CD4-positive, alpha-beta T cell treated with Interleukin-12 subunit alpha and Interleukin-12 subunit beta, for 1 hour (primary cell): ENCODE measurements at places on chromosomes 7 and 10.
A peak's percentile ranks its signal among the peaks of the same experiment; 100 is the strongest.

GRCh38 chr10:1662438-1663025 is 74.8 kb downstream of the ADARB2 start:
- DNase-seq: no peak

DNA sequence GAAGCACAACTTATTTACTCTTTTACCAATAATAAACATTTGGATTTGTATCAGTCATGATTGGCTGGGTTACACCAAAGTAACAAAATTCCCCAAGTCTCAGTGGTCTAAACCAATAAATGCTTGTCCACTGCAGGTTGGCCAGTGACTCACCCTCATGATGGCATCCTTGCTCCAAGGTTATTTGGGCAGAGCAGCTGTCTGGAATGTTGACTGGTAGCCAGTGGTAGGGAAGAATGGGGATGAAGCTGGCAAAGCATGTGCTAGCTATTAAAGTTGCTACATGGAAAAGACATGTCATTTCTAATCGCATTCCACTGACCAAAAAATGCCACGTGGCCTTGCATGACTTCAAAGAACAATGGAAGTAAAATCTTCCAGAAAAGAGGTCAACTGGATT is 1168.7 kb upstream of the CELF2 start:
- no peak for DNase-seq

- DNase-seq: no peak
These were observed 3.1 kb downstream of the STX1A start for GRCh38 chr7:73716318-73716890.

- no peak for DNase-seq
These were observed 13.9 kb downstream of the ZNF438 start for GRCh38 chr10:31017534-31018355.

DNA sequence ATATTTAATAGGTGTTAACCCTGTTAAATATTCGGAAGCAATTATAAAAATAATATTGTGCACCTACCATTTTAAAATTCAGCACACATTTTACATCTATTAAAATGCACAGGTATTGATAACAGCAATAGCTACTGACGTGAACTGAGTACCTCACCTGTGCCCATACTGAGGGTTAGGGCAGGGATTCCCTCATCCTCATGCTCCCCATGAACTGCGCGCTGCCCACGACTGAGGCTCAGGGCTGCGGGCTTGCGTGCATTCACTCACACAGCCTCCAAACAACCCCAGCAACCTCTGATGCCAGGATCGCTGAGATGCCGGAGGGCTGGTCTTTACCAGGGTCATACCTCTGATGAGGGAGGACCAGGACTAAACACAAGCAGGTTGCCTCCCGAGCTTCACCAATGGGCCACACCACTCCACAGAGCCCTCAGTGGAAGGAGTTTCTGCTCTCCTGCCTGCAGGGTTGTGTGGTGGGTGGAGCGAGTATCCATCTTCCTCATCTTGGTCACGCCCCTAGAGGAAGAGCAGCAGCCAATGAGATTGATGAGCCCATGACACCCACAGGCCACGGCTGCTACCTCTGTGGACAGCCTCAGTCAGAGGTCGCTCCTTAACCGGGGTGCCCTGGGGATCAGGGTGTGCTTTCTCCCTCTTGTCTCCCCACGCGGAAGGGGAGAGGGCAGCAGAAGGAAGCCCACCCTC is 478.3 kb downstream of the TNS3 start:
- no peak for DNase-seq

DNA sequence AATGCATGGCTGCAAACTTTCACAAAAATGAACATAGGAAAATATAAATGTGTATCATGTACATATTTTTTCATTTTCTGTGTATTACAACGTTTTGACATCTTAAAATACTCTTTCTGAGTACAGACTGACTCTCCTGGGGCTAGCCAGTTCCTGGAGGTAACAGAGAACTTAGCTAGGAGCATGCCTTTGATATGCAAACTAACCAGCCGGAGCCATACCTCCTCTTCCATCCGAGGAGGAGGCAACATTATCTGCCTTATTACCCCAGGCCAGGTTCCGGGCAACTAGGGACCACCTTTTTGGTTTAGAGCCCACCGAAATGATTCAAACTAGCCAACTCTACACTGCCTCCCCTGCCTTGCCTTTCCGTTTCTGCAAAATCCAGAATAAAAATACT is 33.7 kb upstream of the HECW1 start:
- no peak for DNase-seq

DNA sequence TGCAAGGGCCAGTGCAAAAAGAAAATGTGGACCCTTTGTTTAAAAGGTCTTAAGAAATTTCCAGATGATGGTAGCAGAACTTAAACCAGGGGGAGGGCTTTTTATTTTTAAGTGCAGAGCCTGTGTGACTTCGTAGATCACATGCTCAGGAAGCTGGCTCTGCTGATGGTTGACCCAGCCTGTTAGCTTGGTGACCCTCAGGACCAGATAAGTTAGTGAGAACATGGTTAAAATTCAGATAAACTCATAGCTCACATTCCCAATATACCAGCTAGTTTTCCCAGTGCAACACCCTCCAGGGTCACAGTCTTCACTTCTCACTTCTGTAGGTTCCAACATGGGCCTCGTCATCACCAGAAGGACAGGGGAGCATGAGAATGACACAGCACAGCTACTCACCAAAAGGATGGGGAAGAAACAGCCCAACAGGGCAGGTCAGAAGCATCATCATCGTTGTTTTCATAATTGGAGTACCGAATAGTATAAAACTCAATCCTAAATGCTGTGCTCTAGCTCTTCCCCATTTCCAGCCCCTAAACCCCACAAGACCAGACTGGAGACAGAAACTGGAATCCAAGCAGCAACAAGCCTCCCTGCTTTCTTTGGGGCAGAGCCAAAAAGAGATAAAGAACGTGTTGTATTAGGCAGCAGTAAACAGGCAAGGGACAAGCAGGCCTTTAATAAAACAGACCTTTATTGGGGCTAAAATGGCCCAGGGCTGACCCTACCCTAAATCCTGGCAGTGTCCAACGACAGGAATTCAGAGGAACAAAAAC is 102.2 kb upstream of the ANKRD1 start:
- DNase-seq: no peak

GRCh38 chr7:85068799-85069198 is 118.1 kb downstream of the SEMA3D start:
- DNase-seq: no peak

GRCh38 chr7:114309729-114310128 is 104.9 kb upstream of the FOXP2 start:
- DNase-seq: no peak

DNA sequence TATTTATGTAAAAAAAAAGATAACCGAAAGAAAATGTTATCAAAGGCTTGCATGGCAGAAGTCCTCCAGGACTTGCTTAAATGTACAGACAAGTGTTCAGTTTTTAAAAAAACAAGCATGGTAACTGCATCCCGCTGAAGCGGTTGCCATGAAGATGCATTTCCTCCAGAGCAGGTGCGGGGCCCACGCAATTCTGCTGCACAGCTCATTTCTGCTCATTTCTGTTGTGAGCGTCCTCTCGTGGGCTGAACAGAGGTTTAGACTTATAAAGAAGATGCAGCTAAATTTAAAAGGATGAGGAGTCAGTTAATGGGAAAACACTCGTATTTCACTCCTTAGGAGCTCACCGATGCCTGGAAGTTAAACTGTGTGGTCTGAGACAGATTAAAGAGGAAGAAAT is 247.6 kb downstream of the DNAJB6 start:
- DNase-seq: no peak

GRCh38 chr7:45663167-45663921 is 89.2 kb downstream of the ADCY1 start:
- DNase-seq: no peak

- DNase-seq: no peak
These were observed 30.5 kb downstream of the ABCB1 start for GRCh38 chr7:87570178-87570577.

DNA sequence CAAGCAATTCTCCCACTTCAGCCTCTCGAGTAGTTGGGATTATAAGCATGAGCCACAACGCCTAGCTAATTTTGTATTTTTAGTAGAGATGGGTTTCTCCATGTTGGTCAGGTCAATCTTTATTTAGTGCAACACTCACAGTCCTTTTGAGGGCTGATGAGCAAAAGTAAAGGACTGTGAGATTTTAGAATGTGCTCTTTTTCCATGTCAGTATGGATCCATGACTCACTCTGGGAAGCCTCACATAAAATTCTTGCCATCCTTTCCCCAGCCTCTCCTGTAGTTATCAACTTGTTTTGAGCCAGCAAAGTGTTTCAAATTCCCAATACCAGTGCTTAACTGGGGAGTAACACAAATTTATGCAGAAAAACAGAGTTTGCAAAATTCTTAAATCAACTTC is 135.8 kb upstream of the CXCL12 start:
- DNase-seq: no peak

DNA sequence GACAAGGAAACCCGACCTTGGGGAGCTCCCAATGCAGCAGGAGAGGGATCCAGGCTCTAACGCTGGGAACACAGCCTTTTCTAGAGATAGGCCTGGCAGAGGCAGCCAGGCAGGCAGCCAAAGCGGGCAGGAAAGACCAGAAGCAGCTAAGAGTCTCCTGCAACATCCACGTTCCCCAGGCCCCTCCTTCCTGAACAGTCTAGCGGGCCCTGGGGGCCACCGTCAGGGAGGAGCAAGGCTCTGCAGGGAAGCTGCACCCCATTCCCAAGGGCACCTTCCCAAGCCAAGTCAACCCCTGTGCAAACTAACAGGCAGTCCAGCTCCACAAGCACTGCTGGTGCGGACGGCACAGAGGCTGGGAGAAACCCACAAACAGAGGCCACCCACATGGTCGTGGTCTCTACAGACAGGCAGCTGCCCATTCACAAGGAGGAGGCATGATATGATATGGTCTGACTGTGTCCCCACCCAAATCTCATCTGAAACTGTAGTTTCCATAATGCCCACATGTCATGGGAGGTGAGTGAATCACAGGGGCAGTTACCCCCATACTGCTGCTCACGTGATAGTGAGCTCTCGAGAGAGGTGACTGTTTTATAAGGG is 115.7 kb downstream of the MAD1L1 start:
- DNase-seq: no peak

- DNase-seq: no peak
These were observed 1027.8 kb upstream of the PHF14 start for GRCh38 chr7:9945857-9946256.

GRCh38 chr10:33509231-33509831 is 174.9 kb upstream of the NRP1 start:
- peak; percentile 8 for DNase-seq

- no peak for DNase-seq
These were observed 141.6 kb downstream of the HIBADH start for GRCh38 chr7:27520815-27521790.

- DNase-seq: no peak
These were observed 1.6 kb upstream of the SPAG6 start for GRCh38 chr10:22343731-22344130.

DNA sequence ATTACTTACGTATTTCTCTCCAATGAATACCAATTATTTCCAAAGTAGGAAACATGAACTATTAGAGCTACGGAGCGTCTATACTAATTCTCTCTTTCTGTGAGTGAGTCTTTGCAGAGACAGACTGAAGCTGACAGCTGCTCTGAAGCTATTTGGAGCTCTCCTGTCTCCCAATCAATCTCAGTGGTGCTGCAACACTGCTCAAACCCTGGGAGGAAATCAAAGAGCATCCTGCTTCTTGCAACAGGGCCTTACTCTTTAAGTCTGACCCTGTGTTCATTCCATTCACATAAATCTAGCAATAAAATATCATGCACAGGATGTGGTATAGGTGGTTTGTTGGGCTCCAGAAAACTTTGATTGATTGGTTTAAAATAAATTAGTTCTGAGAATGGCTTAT is 685.7 kb upstream of the IGFBP3 start:
- DNase-seq: no peak

DNA sequence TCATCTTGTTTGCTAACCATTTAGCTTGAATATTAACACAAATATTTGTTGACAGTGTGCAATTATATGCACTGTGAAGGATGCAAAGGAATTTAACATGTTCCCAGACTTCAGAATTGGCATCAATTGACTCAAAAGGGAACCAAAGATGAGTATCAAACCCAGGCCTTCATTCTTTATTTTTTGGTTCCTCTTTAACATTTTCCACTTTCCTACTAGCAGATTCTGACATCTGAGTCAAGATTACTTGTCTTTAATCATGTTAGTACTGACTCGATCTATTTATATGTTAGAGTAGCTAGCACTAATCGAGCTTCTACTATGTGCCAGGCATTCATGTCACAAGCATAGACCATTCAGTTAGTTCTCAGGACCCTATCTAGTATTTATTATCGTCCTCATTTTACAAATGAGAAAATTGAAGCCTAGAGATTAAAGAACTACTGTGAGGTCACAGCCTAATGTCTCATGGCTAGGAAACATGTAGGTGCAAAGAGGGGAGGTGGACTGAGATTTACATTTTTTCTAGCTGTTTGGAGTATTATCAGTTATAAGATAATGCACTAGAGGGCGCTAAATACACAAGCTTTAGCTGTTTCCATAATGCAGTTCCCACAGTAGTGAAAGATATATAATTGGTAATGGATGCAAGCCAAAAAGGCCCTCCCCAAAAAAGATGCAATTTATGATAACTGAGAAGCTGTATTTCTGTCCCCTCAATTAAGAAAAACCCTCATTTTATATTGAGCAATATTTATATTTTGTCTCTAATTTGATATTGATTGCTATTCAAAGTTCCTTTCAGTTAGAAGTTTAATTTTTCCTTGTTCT is 32.9 kb upstream of the KMT2E start:
- DNase-seq: peak; percentile 81

DNA sequence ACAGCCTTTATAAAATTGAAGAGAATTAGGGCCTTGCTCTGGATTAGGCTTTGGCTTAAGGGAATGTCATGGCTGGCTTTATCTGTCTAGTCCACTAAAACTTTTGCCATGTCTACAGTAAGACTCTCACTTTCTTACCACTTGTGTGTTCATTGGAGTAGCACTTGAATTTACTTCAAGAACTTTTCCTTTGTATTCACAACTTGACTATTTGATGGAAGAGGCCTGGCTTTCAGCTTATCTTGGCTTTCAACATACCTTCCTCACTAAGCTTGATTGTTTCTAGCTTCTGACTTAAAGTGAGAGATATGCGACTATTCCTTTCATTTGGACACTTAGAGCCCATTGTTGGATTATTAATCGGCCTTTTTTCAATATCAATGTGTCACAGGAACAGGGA is 96.1 kb downstream of the TPST1 start:
- DNase-seq: no peak

- DNase-seq: no peak
These were observed at the start of gene CRTAC1 for GRCh38 chr10:98030093-98030821. TSS of gene CRTAC1 (minus strand) at chr10:98030621. CDS start at chr10:98030472, 149 bp downstream.

DNA sequence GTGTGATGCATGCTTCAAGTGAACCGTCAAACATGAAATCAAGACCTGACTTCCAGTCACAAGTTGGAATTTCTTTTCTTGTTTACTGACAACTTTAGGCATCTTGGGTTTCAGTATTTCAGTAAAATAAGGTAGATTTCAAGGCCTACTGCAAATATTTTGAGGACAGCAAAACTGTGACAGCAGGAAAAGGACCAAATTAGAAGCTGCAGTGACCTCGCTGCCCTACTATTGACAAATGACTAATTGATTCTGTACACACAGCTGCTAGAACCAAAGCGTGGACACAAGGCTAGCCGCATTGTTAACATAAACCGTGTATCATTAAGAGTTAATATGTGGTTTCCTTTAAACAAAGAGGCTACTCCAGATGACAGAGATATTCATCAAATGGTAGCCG is 105.7 kb upstream of the SEC61G start:
- no peak for DNase-seq
